NCI-H1436 treated with DMSO at 0.1 percent for 48 hours (cell line): ENCODE measurements at places on chromosomes 7 and 10.

DNA sequence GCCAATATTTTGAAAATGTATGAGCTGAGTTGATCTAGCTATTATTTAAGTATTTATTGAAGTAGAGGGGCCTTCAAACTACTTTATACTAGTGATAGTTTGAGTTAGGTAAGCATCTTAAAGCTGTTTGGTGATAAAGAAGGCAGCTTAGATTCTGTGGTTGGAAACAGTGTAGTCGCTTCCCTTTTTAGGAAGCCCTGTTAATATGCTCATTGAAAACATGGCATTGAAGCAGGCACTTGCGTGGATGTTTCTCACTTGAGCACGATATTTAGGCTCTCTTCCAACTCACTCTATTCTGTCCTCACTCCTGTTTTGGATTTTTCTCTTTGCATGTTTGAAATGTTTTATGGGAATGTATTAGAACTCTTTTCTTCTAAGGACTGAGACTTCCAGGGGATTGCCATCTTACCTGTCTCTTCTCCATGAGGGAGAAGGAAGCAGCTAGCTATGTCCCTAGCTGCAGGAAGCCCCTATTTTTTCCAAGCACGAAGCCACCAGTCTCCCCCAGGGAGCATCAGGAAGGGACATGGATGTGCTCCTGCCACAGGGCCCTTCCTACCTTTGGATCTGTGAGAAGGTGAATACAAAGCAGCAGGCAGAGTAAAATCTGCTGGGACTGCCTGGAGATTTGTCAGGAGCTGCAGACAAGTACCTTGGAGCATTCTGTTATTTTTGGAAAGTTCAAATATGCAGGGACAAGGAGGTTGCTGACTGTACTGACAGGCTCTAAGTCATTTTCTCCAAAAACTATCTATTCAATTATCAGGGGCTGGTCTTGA lies 22.0 kb upstream of the BMPR1A start:
- no peak for DNase-seq

GRCh38 chr7:45140827-45141226 lies 16.8 kb upstream of the RAMP3 start:
- no peak for DNase-seq

DNA sequence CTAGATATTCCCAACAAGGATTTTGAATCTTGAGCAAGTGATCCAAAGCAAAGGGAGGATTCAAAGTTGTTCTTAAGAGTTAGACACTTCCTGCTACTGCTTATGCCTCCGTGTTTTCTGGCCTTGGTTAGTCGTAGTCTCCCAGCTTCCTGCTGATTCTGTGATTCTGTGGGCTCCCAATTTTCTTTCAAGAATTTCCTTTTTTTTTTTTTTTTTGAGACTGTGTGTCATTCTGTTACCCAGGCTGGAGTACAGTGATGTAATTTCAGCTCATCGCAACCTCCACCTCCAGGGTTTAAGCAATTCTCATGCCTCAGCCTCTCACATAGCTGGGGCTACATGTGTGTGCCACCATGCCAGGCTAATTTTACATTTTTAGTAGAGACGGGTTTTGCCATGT lies 4.4 kb upstream of the ITGB8 start:
- no peak for DNase-seq

DNA sequence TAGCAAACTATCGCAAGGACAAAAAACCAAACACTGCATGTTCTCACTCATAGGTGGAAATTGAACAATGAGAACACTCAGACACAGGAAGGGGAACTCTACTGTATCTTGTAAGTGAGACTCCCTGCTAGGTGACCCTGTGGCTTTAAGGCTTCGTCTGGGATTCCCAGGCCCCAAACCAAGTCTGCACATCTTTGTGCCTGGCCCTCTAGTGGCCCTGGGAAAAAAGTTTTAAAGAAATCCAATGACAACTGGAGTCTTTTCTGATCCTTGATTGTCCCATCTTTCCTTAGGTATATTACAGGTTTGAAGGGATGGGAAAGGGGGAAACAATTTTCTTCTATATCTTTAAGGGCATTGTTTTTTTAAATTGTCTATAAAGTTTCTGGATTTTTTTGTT lies 10.6 kb upstream of the LIPM start:
- DNase-seq, result no peak

DNA sequence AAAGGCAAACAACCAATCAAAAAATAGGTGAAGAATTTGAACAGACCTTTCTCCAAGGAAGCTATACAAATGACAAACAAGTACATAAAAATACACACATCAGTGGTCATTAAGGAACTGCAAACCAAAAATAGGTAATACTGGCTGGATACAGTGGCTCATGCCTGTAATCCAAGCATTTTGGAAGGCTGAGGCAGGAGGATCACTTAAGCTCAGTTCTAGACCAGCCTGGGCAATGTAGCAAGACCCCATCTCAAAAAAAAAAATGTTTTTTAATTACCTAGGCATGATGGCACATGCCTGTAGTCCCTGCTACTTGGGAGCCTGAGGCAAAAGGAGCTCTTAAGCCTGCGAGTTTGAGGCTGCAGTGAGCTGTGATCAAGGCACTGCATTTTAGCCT lies 19.3 kb downstream of the CDCA7L start:
- DNase-seq, result no peak

- DNase-seq, result no peak
Observed at GRCh38 chr7:36736899-36737211, 12.6 kb upstream of the AOAH start.

DNA sequence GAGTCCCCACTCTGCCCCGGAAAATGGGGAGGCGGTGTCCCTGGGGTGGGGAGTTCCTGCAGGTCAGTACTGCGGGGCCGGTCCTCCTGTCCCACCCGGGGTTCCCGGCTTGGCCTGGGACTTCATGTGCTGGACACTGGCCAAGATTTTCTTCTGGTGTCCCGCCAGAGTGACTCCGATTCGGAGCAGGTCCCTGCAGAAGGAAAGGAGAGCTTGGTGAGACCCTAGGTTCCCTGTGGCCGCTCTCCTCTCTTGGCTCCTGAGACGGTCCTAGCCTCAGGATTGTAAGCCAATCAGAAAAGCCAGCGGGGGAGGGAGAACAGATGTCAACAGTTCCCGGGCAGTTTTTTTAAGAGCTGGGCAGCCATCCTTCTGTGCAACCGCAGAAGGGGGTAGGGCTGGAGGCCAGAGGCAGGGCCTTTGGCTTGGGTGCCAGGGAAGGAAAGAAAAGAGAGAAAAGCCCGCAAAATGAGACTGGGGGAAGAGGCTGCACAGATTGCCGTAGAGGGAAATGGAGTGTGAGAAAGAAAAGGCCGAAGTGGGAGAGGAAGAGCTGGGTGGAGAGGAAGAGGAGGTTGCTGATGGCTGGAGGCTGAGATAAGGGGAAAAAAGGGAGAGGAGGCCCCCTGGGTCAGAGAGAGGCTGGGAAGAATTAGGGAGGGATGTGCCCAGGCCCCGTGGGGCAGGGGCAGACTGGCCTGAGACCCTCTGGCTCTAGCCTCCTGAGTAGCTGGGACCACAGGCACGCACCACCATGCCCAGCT lies 23.7 kb downstream of the EPHB4 start:
- DNase-seq, result peak; percentile 27

DNA sequence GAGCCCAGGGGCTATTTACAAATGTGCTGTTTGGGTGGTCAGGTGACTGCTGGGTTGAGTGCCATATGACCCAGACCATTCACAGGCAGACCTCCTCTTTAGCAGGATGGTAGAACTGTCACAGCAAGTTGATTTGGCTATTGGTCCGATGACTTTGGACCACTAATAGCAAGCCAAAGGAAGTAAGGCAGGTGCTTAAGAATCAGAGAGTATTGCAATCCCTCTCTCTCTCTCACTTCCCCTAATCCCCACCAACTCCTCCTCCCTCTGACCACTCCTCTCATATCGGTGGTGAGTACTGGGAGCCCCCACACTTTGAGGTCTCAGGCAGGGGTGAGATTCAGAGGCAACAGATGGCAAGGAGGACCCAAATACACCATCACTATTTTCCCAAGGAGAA lies 165.3 kb downstream of the TRIL start:
- no peak for DNase-seq

DNA sequence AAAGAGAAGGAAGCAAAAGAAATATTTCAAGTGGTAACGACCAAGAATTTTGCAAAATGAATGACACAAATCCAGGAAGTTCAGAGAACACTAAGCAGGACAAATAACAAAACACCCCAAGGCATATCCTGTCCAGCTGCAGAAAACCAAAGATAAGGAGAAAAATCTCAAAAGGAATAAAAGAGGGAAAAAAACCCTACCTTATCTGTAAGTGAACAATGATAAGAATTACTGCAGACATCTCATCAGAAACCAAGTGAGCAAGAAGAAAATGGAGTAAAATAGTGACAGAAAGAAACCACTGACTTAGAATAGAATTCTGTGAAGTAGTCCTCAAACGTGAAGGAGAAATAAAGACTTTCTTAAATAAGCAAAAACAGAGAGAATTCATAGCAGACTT lies 21.8 kb downstream of the CARD11 start:
- DNase-seq, result no peak

GRCh38 chr10:124002391-124003069 lies 90.9 kb downstream of the CHST15 start:
- no peak for DNase-seq

DNA sequence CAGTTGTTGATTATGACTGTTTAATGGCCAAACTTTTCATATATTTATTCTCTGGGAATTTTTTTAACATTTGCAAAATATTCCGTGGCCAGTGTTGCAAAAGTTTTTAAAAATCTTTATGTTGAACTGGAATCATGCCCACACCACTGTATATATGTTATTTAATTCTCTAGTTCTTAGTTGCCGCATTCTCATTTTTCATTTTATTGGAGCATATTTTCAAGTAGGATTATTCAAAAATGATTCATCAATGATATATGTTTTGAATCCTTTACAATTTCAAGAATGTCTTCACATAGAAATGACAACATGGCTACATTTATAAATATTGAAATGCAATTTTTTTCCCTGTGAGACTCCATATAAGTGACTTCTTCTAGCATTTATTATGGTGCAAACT lies 188.6 kb upstream of the LRRTM3 start:
- DNase-seq, result no peak

GRCh38 chr10:49166484-49167400 lies 21.4 kb downstream of the TMEM273 start:
- DNase-seq, result no peak

DNA sequence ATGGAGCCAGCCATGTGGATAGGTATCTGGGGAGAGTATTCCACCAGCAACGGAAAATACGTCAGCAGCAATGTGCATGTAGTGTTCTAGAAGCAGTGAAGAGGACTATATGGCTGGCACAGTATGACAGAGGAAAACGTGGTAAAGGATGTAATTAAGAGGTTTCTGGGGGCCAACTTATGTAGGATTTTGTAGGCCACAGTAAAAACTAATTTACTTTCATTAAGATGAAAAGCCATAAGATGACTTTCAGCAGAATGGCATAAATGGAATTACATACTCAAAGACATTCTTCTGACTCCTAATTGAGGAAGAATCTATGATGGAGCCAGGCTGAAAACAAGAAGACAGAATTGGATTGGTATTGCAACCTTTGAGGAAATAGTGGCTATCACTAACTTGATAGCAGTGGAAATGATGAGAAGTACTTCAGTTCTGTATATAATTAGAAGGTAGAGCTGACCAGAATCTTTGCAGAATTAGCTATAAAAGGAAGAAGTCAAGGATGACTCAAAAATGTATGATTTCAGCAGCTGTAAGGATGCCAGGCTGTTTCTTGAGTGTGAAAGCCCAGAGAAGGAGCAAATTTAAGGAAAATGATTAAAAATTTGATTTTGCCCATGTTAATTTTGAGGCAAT lies 156.7 kb downstream of the MBL2 start:
- no peak for DNase-seq

- no peak for DNase-seq
Observed at GRCh38 chr7:49247759-49248158, 323.4 kb downstream of the CDC14C start.

GRCh38 chr10:72392571-72392970 lies 37.9 kb upstream of the DNAJB12 start:
- DNase-seq, result no peak

GRCh38 chr7:960269-960871 lies 5.9 kb upstream of the ADAP1 start:
- DNase-seq, result no peak

DNA sequence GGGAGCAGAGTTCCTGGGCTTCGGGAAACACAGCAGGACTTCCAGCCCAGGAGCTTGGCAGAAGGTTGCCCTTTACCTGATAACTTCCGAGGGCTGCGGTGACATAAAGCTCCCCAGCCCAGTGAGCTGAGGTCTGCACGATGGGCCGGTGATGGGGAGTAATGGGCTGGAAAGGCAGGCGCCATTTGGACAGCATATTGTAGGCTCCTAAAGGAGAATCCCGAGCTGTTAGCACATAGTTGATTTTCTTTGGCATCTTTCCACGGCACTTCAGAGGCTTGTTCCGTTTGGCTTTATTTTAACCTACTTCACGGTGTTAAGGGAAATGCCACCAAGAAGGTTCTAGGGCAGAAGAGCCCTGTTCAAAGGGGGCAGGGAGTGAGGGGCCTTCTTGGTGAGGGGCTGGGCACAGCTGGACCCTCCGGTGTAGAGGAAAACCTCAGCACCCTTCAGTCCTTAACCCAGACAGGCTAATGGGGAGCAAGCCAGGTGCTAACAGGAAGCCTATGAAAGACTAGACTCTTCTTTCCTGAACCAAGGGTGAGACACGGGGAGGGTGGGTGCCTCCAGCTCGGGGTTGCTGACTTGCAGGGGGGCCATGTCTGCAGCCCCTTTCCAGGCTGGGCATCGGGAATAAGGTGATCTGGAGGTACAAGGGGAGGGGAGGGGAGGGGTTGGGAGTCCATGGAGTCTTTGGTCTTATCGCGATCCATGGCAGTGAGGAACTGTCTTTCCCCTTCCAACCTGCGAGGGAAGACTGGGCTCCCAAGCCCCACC lies 347.7 kb downstream of the GLRX3 start:
- no peak for DNase-seq

DNA sequence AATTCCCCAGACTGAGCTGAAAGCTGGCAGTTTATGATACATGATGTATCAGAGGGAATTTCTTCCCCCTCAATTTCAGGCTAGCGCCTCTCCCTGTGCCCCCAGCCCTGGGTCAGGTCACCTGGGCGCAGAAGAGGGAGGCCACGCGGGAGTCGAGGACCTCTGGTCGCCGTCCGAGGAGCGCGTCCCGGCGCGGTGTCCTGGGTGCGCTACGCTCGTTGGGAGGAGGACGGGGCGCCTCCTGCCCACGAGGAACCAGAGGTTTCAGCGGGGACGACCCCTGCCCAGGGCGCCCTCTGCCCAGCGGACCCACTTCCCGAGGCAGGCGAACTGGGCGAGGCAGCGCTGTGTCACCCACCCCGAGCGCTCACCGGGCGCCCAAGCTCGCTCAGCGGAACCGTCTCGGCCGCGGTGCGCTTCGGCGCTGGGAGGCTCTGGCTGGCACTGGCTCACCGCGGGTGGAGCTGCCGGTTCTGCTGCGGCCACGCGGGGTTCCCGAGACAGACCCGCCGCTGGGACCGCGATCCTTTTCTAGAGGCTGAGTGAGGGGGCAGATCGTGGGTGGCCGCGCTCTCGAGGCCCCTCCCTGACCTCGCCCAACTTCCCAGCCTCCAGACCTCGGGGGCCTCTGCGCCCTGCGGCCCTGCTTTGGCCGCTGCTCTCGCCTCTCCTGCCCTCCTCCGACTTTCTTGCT lies at the start of gene FAM237B:
FAM237B (minus strand) TSS at position 504 of the 694 bp plus-strand sequence. CDS start 1,556 bp downstream, outside the sequence.
- DNase-seq, result no peak
